Gastrocnemius medialis (tissue), 4 donors: ENCODE measurements at places on chromosomes 2 and 18. TPM values are rescaled to one million over a fixed set of nuclear protein-coding genes. Genes with fewer than 3 reads are reported as not detected.

DNA sequence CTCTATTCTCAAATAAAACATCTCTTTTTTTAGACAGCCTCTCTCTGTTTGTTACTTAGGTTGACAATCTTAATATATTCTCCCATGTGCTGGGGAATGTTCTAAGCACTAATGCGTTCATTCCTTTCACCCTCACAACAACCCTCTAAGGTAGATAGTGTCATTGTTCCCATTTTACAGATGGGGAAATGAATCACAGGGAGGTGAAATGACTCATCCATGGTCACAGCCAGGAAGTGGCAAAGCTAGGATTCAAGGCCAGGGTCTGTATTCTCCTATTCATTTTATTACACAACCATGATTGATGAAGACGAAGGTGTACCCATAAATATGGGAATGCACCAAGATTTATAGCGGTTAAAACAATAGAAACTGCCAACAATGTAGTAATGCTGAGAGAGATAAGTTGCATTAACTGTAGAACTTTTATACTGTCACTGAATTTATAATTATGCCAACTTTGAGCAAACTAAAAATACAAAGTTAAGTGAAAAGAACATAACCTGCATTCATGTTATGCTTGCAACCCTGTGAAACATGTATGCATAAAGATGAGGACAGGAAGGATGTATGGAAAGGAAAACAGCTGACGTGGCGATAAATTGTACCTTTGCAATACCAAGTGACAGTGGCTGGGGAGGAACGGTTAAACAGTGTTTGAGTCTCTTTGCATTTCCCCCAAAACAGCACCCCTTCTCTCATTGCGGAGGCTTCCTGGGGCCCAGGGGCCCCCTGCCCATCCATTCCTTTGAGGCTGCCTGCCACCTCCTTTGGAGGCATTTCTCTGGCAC lies 257.7 kb upstream of the AGAP1 start:
- no peak overlapping the region for H3K4me3 ChIP-seq
- H3K27me3 ChIP-seq, result no peaks in the 10 kb centered on the region
- H3K27ac ChIP-seq, result no peak overlapping the region
- no peaks in the 10 kb centered on the region for H3K36me3 ChIP-seq
- no peaks in the 10 kb centered on the region for H3K4me1 ChIP-seq

Gene CEP192
- 8.3 TPM for total RNA-seq

GRCh38 chr2:216002101-216002678 lies 11.2 kb downstream of the MREG start:
- no peaks in the 10 kb centered on the region for H3K27me3 ChIP-seq
- H3K36me3 ChIP-seq, result no peaks in the 10 kb centered on the region
- H3K4me3 ChIP-seq, result no peak overlapping the region
- H3K4me1 ChIP-seq, result no peaks in the 10 kb centered on the region
- H3K27ac ChIP-seq, result no peak overlapping the region
- no peak for DNase-seq

Gene CAPN14
- not detected for total RNA-seq

DNA sequence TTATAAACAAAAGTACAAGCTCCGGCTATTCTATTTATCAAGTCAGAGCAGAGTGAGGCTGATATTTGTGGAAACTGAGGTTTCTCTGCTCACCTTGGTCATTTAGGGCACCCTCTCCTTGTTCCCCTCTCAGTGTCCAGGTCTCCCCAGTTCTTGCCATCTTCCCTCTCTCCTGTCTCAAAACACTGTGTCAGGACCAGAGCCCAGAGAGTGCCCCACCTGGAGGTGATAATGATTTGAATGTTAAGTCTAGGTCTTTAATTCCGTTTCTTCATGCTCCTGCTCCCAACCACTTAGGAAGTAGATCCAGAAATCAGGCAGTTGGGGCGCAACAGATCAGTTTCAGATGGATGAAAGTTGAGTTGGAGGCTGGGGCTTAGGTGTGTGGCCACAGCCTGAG lies 9.2 kb upstream of the ADCY3 start:
- no peak overlapping the region for H3K27ac ChIP-seq
- no peaks in the 10 kb centered on the region for H3K36me3 ChIP-seq
- H3K4me1 ChIP-seq, result peaks cover 8% of the 10 kb centered on the region
- H3K4me3 ChIP-seq, result no peak overlapping the region
- no peak for DNase-seq

DNA sequence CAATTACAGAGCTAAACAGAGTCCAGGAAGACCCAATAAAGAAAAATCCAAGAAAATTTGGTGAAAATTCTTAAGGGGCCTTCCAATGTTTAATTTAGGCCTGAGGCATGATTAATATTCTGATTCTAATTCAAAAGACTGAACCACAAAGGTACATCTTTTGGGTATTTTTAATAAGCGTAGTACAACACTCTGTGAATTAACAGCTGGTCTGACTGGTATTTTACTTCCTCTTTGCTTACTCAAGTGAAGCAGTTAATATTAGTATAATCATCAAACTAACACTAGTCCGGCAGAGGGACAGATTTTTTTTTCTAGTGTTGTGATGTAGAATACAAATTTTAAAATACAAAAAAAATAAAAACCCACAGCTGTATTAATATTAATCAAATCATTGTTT lies 652.9 kb downstream of the NR4A2 start:
- H3K27ac ChIP-seq, result no peak overlapping the region
- H3K27me3 ChIP-seq, result no peaks in the 10 kb centered on the region
- no peak for DNase-seq
- H3K36me3 ChIP-seq, result no peaks in the 10 kb centered on the region
- no peak overlapping the region for H3K4me3 ChIP-seq

Gene ANKRD30B
- total RNA-seq, result not detected

Gene LOXHD1
- 0.41 TPM for total RNA-seq

Gene CDCA7
- not detected for total RNA-seq

- no peaks in the 10 kb centered on the region for H3K4me1 ChIP-seq
- DNase-seq, result no peak
- no peak overlapping the region for H3K4me3 ChIP-seq
- H3K27me3 ChIP-seq, result no peaks in the 10 kb centered on the region
- H3K36me3 ChIP-seq, result peaks cover 21% of the 10 kb centered on the region
Observed at GRCh38 chr2:187519419-187520120, 34.7 kb downstream of the TFPI start.

Gene RAX
- not detected for total RNA-seq

DNA sequence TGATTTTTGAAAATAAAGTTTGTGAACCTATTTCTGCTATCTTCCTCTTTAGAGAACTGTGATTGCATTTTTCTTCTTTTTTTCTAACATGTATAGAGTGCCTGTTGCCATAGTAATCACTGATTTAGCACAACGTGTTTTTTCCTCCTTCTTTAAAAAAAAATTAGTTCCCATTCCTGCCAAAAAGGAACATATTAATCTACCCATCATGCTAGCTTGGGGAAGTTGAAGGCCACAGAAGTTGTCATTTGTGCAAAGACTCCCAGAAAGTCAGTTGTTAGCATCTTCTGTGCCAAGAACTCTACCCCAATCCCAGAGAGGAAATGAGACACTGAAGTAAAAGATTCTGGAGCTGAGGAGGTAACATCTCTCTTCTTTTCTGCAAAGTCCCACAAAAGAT lies 57.3 kb downstream of the SLC8A1 start:
- DNase-seq, result no peak
- H3K27me3 ChIP-seq, result no peaks in the 10 kb centered on the region
- no peaks in the 10 kb centered on the region for H3K4me1 ChIP-seq
- no peak overlapping the region for H3K4me3 ChIP-seq
- H3K27ac ChIP-seq, result no peak overlapping the region
- no peaks in the 10 kb centered on the region for H3K36me3 ChIP-seq

DNA sequence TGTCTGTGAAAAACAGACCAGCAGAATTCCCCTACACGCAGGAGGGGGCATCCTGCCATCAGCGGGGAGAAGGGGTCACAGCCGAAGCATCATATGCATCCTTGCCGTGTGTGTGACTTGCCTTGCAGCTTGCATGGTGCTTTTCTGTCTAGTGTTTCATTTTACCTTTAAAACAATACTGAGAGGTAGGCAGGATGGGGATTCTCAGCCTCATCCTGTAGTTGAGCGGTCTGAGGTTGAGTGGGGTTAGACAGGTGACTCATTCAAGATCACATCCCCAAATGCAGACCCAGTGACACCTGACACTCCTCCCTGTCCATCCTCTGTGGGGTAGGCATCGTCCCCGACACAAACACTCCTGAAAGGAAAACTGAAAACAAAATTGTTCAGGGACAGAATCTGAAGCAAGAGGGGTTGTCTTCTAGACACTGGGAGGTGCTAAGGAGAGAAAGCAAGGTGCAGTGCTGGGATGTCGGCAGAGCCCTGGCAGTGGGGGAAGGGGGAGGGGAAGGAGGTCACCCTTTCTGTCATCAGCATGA lies 7.9 kb downstream of the ARL4C start:
- peaks cover 12% of the 10 kb centered on the region for H3K27me3 ChIP-seq
- no peak overlapping the region for H3K27ac ChIP-seq
- H3K4me3 ChIP-seq, result no peak overlapping the region
- H3K36me3 ChIP-seq, result no peaks in the 10 kb centered on the region
- no peaks in the 10 kb centered on the region for H3K4me1 ChIP-seq

- no peak overlapping the region for H3K27ac ChIP-seq
- no peak overlapping the region for H3K4me3 ChIP-seq
- DNase-seq, result no peak
- H3K36me3 ChIP-seq, result no peaks in the 10 kb centered on the region
- peaks cover 65% of the 10 kb centered on the region for H3K4me1 ChIP-seq
Observed at GRCh38 chr2:69619725-69620124, 23.8 kb downstream of the AAK1 start.

- H3K27me3 ChIP-seq, result no peaks in the 10 kb centered on the region
- H3K4me3 ChIP-seq, result no peak overlapping the region
- H3K4me1 ChIP-seq, result no peaks in the 10 kb centered on the region
- no peak overlapping the region for H3K27ac ChIP-seq
Observed at GRCh38 chr2:112818094-112818902, 18.3 kb downstream of the IL1B start.

- H3K27ac ChIP-seq, result peak overlapping the region; percentile 79
- H3K4me3 ChIP-seq, result peak overlapping the region; percentile 43
- no peaks in the 10 kb centered on the region for H3K36me3 ChIP-seq
- H3K4me1 ChIP-seq, result peaks cover 17% of the 10 kb centered on the region
- peaks cover 26% of the 10 kb centered on the region for H3K27me3 ChIP-seq
- DNase-seq, result peak; percentile 59
Observed at GRCh38 chr2:241859436-241860183, 916 bp upstream of the PDCD1 start.
